Stimulated activated CD8-positive, alpha-beta memory T cell treated with anti-CD3 and anti-CD28 coated beads, Interleukin-15, amount 100 ng/mL, for 1 hour (primary cell): ENCODE measurements at places on chromosomes 7 and 10.

DNA sequence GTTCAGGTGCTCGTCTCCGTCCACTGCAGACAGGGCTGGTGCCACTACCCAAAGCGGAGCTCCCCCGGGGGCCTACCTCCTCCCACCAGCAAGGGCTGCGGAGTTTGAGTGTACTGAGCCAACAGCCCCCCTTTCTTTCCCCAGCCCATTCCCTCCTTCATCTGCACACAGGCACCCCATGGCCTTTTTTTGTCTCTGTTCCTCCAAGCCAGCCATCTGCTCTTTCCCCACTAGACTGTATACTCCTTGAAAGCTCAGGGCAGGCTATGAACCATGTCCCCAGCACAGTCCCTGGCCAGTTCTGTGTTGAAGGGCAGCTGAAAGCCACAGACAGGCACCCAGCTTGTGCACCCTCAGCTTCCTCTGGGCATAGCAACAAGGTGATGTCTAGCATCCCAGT is 99.4 kb downstream of the ZMIZ1 start:
- no peak for DNase-seq

DNA sequence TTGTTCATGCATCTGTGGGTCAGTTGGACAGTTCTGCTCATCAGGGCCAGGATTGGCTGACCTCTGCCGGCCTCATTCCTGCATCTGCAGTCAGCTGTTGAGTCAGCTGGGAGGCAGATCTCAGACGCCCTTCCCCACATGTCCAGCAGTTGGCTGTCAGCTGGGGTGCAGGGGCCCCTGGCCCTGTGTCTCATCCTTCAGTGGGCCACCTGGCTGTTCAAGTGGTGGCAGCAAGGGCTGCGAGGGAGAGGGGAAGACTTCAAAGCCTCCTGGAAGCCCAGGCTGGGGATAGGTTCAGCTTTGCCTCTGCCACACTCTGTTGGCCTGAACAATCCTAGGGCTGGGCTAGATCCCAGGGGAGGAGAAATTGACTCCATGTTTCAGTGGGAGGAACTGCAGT is 33.2 kb downstream of the TACR2 start:
- DNase-seq, result no peak

- DNase-seq, result no peak
Observed at GRCh38 chr7:139232377-139232717, 1.3 kb downstream of the UBN2 start.

DNA sequence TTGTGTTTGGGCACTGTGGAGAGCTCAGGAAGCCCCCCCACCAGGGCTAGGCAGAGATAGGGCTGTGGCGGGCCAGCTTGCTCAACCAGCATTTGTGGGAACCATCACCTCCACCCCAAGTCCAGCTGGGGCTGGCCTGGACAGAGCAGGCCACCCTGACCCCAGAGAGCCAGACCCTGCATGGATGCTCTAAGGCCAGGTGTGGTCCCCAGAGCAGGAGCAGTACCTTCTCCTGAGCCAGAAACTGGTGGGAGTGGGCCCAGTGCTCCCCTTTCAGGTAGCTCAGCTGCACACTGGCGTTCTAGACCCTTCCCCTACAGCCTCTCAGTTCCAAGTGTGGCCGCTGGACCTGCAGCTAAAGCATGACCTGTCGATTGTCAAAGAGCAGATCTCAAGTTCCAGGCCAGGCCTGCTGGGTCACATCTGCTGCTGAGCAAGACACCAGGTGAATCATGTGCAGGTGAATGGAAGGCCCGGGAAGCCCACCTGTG is 57.2 kb downstream of the RASGEF1A start:
- no peak for DNase-seq

DNA sequence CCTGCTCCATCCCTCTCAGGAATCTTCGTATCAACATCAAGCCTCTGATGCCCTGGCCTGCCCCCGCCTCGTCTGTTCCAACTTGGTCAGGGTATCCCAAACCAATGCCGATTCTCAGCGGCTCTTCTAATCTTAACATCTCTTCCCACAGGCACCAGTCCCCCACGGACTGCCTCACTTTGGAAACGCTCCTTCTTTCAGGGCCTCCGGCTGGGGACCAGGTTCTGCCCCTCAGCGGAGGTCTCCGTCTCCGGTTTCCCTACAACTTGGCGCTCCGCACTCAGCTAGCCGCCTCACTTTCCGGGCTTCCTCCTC is 488 bp downstream of the ABCF2 start:
- no peak for DNase-seq

DNA sequence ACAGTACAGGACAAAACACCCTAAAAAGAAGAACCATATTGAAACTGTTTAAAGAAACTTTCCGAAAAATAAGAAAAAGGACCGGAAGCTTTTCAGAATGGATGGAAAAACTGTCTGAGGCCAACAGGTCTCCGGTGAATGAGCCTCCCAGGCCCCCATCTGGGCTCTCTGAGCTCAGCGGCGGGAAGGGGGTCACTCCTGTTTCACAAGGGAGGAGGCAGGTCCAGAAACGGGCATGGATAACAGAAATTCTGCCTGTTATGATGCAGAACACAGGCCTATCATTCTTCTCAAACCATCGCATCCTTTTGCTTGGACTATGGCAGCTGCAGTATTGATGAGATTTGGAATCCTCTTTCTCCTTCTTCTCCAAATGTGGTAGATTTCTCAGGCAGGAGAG is 58.9 kb upstream of the SHH start:
- DNase-seq, result no peak

DNA sequence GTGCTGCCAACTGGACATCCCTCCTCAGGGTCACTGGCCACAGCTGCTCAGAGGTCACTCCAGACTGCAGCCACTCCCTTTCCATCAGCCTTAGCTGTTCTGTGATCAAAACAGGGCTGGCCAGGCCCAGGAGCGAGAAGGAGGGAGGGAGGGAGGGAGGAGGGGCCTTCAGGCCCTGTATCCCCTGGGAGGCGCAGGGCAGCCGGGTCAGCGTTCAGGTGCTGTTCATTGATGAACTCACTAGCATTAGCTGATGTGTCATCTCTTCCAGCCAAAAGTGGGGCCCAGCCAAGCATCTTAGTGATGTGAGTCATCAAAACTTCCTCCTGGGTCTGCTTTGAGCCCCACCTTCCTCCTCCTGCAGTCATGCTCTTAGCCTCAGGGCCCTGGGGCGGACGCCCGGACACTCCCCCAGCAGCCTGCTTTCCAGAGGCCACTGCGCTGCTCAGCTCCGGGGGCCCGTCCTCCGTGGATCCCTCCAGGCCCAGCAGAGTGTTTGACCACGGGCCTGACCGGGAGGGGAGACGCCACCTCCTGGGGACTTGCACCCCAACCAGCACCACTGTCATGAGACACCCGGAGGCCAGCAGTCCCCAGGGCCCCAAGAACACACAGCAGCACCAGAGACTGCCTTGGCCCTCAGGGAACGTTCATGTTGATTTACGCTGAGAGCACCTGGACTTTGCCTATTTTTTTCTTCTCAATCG is 149.2 kb downstream of the PRKAG2 start:
- DNase-seq, result peak; percentile 14

- no peak for DNase-seq
Observed at GRCh38 chr7:33674804-33675411, 230.4 kb upstream of the BMPER start.

DNA sequence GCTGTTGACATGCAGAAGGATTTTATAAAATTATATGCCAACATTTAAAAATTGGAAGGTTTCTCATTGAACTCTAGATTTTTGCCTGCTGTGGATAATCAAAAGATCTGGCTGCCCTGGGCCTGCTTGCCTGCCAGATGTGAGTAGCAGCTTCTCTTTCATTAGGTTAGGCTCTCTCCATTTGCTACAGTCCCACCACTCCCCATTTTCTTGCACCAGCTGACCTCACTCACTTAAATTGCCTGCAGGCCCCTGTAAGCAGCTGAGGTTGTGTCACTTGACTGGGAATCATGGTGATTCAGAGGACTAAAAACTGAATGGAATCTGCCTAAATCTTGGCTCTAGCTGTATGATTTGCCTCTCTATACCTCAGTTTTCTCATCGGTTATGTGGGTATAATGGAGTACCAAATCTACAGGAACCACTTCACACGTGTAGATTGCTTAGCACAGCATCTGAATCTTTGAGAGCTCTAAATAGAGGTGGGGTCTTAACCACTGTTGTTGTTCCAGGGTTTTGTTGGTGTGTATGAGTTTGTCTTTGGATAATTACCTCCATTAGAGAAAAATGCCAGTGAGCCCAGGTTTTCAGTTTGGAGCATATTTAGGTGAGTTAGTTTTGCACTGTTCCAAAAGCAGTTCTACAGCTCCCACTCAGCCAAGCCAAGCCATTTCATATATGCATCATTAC is 18.6 kb upstream of the RAPGEF5 start:
- no peak for DNase-seq

GRCh38 chr7:26891400-26892350 is 27.3 kb upstream of the SKAP2 start:
- DNase-seq, result no peak

DNA sequence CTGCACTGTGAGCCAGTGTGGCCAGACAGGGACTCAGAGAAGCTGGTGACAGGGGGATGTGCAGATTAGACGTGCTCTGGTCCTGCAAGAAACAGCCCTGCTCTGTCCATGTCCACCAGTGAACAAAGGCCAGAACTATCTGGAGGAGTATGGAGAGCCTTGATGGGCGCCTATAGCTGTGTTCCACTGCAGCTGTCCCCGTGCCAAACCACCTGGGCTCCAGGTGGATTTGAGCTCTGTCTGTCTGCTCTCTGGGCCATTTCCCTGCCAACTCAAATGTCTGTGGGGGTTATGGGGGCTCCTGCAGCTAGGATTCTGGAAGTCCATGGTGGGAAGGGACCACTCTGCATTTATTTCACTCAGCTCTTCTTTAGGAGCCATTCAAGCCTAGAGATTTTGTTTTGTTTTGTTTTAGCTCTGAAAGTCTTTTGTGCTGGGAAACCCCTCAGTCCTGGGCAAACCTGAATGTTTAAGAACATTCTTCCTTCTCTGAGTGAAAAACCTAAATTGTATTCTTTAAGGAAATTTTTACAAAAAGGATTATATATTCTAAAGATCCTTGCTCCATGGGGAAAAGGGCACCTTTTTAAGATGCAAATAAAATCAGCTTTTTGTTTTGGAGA is 1039.5 kb upstream of the SORCS1 start:
- DNase-seq, result no peak

- peak; percentile 20 for DNase-seq
Observed at GRCh38 chr7:30727061-30727945, 24.6 kb upstream of the INMT start.

DNA sequence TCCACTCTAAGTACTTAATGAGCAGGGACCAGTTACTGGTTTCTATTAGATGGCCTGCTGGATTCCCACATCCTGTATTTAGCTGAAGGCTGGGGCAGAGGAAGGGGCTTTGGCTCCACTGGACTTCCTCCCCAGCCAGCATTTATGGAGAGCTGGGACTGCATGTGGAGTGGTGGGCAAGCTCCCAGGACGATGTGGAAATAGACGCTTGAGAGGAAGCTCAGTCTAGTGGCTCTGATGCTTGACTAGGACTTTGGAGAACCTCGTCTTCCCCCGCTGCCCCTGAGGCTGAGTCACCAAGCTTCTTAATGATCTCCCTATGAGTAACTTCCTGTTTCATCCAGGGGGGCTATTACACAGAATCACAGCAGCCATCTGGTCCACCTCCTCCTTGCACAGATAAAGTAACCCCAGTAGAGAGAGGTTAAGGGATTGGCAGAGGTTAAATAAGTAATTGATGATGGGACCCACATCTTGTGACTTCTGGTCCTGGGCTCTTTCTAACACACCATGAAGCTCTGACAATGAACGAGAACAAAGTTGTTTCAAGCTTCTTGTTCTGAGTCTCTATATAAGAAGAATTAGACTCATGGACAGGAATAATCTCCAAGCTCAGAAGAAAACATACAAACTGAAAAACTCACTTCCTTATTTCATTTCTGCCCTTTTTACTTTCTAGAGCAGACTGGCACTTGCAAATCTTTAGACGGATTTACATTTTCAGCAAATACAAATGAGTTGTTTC is 126.2 kb downstream of the PRPF18 start:
- no peak for DNase-seq

GRCh38 chr10:110429301-110429700 is 68.4 kb upstream of the DUSP5 start:
- no peak for DNase-seq

DNA sequence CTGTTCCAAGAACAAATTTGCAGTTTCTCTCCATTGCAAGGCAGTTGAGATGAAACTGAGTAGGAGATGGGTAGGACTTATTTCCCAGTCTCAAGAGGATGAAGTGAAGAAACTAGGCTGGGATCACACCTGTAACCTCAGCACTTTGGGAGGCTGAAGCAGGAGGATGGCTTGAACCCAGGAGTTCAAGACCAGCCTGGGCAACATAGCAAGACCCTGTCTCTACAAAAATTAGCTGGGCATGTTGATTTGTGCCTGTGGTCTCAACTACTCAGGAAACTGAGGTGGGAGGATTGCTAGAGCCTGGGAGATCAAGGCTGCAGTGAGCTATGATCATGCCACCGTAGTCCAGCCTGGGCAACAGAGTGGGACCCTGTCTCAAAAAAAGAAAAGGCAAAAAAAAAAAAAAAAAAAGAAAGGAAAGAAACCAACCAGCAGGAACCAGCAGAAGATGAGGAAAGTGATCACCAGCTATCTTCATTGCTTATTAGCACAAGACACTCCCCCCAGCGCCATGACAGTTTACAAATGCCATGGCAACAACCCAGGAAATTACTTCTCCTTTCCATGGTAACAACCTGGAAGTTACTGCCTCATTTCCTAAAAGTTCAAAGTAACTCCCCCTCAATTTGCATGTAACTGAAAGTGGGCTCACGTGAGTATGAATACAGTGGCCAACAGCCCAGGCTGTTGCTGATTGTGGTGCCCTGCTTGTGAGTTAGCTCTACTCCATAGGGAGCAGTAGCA is 18.3 kb upstream of the ST8SIA6 start:
- DNase-seq, result no peak

- DNase-seq, result no peak
Observed at GRCh38 chr7:148607151-148607661, 16.6 kb downstream of the C7orf33 start.

DNA sequence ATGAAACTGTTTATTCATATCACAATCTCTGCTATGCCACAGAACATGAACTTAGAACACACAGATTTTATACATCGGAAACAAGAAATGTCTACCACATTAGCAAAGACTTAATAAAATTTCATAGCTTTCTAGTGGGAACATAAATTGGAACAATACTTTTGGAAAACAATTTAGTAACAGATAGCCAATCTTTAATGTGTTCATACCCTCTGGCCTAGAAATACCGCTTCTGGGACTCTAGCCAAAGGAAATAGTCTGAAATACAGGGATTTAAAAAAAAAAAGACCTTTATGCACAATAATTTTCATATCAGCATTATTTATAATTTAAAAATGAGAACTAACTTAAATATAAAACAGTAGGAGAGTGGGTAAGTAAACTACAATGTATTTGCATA is 168.5 kb downstream of the PLXNA4 start:
- DNase-seq, result no peak

DNA sequence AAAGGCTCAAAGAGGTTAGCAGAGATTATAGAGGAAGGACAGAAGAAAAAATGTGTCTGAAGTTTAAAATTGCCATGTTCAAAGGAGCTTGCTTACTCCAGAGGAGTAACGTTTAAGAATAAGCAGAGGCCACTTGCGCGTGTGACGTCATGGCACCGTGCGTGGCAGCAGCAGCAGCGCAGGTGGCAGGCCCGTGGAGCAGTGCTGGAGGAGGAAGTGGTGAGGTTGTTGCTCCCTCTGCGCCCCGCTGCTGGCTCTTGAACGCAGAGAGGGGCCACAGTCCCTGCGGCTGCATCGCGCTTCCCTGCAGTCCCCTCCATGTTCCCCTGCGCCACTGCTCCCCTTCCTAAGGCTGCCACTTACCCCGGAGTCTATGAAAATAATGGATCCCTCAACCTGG is 37.5 kb downstream of the GDI2 start:
- DNase-seq, result peak; percentile 61

- no peak for DNase-seq
Observed at GRCh38 chr10:82768040-82768439, 893.0 kb downstream of the NRG3 start.
